ENCODE measurements at places on chromosomes 7 and 10.

- DNase-seq, result no peak
Observed at GRCh38 chr7:101442426-101443070, 79.9 kb downstream of the COL26A1 start.

DNA sequence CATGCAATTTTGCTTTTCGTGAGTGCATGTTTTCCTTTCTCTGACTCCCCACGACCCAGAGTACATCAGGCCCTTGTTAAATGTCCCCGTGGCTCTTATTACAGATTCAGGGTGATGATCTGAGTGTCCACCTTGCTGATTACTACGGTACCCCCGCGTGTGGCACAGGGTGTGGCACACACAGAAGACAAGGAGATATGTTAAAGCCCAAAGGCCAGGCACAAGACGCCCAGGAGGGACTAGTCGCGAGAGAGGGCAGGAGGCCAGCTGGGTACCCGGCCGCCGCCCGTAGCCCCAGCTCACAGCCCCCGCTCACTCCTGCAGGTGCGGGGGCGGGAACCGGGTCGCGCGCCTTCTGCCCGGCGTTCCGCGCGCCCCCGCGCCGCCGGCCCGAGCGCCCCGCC lies 281 bp upstream of the EXOC6 start:
- DNase-seq, result no peak

- DNase-seq, result peak; percentile 12
Observed at GRCh38 chr7:104267701-104268368, 60.0 kb upstream of the ORC5 start.

DNA sequence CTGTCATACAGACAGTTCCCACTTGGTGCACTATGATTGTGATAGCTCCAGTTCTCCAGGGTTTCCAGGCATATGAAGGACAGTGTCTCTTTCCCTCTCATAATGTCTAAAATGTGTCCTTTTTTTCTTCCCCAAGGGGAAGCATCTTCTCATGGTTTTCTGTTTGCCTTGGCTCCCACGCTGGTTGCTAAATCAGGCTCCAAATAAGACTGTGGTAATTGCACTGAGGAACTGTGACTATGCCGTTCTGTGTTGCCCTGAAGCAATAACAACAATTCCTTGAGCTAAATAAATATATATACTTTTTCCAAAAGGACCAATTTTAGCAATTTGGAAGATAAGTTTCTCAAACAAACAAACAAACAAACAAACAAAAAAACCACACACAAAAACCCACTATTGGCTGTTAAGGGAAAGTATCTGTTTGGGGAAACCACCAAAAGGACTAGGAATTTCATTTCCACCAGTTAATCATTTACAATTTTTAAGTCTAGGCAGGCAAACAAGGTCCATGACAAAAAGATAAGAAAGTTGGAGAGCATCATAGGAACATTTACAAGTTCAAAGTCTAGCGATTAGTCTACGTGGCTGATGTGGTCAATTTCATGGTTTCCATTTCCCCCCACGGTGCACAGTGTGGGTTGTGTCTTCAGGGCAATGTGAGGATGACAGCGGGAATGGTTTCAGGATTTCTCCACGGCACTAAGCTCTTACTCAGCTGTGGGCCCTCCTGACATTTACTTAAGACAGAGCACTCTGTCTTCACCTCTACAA lies 62.4 kb downstream of the THNSL1 start:
- no peak for DNase-seq

- peak; percentile 50 for DNase-seq
Observed at GRCh38 chr10:103861505-103861904, 6.1 kb upstream of the SH3PXD2A start.

- DNase-seq, result no peak
Observed at GRCh38 chr7:17957871-17958270, 17.6 kb upstream of the SNX13 start.

DNA sequence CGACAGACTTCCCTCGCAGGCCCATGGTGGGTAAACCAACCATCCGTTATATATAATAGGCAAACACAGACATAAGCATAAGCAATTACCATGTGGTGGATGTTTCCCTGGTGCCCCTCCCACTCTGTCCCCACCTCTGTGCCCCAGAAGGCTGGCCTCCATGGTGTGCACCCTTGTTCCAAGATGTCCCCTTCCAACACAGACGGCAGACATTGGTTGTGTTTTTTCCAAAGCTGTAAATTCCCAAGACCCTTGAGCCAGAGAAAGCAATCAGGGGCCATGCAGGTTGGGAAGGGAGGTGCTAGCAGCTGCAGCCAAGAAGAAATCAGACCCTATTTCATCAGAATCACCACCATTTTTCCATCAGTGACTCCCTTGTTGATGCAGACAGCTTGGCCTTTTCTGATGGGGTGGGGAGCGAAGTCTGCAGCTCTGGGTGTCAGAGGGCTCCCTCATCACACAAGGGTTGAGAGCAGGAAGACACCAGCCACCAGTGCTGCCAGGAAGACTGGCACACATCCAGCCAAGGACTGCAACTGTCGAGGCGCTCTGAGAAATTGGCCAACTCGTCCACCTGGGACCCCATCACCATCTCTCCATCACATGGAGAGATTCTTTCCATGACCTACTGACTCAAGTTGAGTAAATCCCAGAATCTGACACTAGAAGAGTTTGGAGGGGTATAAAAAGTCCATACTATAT lies 86.8 kb upstream of the CHST15 start:
- DNase-seq, result no peak

DNA sequence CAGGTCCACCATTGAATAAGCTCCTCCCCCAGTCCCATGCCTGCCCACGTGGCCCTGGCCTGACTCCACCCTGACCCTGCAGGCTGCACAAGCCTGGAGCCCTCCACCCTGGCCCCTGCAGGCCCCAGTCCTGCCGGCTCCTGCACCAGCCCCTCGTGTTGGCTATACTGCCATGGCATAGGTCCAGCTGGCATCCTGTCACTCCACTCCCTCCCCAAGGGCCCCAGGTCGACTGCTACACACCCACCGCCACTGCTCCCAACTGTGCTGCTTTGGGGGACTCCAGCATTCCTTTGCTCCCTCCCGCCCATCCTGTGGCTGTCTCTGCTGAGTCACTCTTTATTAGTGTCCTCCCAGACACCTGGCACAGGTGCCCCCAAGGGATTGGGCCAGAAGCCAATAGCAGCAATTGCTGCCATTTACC lies 32.4 kb upstream of the HSPA12A start:
- no peak for DNase-seq

GRCh38 chr7:27519793-27520469 lies 142.8 kb downstream of the HIBADH start:
- DNase-seq, result no peak

DNA sequence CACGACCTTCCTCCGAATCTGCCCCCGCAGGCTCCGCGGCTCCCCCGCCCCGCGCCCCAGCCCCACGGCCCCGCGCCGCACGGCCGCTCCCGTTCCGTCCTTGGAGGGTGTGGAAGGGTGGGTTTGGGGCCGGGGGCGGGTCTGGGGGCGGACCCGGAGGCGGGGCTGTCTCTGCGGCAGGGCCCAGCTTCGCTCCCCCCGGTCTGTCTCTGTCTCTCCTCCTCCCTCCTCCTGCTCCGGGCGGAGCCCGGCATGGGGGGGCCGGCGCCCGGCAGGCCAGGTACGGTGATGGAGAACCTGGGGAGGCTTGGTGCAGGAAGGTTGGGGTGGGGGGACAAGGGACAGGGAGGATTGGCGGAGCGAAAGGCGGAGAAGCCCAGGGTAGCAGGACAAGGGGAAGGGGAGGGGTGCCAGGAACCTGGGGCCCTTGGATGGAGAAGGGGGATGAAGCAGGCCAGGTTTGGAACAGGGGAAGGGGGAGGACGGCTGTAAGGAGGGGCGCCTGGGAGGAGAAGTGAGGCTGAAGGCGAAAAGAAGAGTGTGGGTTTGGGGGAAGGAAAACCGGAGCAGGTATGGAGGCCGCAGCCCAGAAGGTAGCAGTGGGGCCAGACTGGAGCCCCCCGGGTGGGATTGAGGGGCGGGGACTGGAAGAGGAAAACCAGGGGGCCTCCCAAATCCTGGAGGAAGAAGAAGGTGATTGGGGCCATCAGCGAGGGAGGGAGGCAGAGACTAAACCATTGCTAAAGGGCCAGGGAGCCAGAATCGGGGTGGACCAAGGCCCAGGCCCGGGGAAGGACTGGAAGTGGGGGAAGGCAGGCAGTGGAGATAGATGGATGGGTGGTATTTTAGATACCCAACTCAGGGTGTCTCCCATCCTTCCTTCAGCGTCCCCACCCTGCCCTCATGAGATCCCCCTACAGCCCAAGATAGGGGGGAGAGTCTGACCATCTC lies at the start of gene NYAP1:
NYAP1 (plus strand) TSS at position 206 of the 951 bp plus-strand sequence. CDS start 1,385 bp downstream, outside the sequence.
- peak; percentile 51 for DNase-seq

DNA sequence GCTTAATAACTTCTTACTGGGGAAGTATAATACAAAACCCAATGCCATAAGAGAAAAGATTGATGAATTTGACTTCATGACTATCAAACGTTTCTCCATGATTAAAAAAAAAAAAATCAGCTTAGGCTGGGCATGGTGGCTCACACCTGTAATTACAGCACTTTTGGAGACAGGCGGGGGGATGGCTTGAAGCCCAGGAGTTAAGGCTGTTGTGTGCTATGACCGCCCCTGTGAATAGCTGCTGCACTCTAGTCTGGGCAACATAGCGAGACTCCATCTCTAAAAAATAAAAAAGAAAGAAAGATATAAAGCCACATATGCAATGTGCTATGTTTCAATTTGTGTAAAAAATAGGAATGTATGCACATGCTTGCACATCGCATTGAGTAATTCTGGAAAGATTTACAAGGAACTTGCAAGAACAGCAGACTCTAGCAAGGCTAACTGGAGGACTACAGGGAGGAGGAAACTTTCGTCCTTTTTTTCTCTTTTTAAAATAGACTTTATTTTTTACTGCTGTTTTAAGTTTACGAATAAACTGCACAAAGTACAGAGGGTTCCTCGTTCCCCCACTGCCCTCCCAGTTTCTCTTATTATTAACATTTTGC lies 10.3 kb upstream of the RARRES2 start:
- DNase-seq, result peak; percentile 52

- no peak for DNase-seq
Observed at GRCh38 chr10:72612203-72612826, 13.6 kb downstream of the MICU1 start.

DNA sequence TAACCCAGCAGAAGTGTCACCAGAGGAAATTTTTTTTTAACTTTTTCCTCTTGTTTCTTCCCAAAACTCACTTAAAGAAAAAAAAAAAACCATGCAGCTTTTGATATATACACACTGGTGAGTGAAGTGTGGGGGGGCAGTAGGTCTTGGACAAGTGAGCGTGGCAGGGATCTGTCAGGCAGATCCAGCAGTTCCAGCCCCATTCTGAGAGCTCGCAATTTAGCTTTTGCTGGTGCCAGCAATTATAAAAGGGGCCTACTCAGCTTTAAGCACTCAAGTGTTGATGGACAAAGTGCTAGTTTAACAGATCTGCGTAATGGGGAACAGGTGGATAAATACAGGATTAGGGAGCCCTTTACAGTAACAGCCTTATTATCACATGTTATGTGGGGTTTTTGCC lies 619.2 kb upstream of the GALNT17 start:
- no peak for DNase-seq

DNA sequence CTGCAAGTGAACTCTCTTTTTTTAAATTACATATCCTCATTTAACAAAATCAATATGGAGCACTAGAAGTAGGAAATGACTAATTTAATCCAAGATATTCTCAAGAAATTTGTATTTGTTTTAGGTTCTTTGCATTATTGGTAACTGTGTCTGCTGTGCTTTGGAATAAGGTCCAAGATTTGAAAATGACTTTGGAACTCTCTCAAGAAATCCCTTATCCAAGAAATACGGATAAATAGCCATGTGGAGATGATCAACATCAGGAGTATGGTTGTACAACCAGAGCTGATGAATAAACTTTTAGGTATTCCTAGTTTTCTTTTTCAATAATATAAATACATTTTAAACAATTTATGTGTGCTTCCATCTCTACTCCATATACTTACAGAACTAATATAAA lies 279.9 kb upstream of the SEMA3C start:
- no peak for DNase-seq

DNA sequence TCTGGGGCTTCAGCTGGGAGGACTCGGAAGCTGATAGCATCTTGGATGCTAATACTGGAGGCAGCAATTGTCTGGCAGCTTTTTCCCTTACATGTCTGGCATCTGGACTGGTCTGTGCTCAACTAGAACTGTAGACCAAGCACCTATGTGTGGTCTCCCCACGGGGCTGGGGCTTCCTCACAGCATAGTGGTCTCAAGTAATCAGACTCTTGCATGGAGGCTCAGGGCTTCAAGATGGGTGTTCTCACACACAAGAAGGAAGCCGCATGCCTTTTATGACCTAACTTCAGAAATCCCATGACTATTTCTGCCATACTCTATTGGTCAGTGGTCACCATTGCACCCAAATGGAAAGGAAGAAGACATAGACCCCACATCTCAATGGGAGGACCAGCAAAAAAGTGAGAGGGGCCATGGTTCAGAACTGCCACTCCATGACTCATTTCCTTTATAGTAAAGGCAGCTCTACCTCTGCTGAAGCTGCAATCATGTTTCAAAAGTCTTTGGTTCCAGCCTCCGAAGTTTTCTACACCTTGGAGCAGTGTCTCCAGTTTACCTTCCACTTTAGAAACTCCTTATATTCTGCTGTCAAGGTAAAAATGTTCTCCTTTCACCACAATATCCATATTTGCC lies 14.7 kb downstream of the AOC1 start:
- peak; percentile 2 for DNase-seq

DNA sequence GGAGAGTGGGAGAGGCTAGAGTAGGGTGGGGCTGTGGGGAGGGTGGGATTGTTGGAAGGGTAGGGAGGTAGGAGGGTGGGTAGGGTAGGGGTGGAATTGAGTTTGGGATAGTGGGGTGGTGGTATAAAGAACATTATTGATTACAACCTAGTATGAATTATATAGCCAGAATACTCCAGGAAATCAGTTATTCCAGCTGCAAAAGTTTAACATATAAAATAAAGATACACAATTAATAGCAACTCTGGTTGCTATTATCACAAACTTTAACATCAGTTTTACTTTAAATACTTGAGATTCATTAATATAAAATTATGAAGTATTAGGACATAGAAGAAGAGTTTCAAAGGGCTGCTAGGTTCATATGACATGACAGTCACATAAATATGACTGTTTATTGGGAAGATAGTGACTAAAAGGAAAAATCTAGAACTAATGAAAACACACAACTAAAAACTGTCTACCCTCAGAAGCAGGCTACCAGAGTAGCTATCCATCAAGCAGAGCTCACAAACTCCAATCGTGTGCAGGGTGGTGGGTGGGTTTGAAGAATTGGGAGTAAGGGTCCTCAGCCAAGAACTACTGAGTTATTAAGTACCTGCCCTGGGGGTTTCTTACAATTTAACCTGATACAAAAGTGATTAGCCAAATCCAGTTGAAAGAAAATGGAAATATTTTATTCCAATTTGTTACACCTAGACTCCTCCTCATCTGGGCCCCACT lies 14.0 kb upstream of the SGCE start:
- no peak for DNase-seq

DNA sequence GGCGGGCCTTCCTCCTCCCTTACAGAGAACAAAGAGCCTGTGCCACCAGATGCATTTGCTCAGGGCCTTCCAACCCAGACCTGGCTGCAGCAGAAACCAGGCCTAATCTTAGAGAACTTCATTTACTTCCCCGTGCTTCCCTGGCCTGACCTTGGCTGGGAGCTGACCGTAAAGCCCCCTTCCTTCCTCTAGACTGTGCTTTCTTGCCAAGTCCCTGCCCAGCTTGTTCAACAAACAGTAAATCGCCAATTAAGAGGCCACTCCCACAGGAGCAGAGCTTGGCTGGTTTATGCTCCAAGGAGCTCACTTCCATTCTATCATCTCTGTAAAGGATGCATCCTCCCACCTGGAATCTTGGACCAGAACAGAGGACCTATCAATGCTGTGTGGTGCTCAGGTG lies 110.9 kb downstream of the COL13A1 start:
- no peak for DNase-seq

GRCh38 chr10:26157734-26158133 lies 58.8 kb upstream of the GAD2 start:
- DNase-seq, result no peak

Measured in AG20443 (cell line).